ENCODE measurements at places on chromosomes 4 and X.
A peak's percentile ranks its signal among the peaks of the same experiment; 100 is the strongest.

DNA sequence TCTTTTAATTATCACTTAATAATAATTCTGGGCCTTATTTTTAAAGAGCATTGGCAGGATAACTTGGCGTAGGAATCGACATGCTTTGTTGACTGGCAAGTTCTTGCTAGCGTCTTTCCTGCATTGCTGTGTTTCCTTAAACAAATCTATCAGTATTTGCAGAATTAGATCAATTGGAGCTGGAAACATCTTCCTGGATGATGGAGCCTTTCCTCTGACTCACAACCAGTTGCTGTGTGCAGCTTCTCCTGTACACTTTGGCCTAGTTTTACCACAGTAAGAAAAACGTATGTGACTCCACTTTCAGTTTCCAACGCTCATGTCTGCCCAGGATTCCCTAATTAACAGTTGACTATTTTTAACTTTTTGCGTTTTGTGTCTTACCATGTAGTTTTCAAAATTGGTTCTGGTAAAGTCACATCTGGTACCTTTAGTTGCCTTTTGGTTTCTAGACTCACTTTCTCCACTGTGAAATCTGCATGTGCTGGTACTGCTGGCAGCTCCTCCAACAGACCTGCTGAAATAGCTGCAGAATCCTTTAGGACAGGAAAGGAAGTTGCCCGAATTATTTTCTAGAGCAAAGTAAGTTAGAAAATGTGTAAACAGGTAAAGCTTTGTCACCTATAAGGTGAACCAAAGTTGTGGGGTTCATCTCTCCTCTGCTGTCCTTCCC is 553.2 kb upstream of the FAT1 start:
- DNase-seq, result no peak

- DNase-seq, result no peak
Observed at GRCh38 chr4:99705891-99706290, 48.3 kb upstream of the C4orf54 start.

DNA sequence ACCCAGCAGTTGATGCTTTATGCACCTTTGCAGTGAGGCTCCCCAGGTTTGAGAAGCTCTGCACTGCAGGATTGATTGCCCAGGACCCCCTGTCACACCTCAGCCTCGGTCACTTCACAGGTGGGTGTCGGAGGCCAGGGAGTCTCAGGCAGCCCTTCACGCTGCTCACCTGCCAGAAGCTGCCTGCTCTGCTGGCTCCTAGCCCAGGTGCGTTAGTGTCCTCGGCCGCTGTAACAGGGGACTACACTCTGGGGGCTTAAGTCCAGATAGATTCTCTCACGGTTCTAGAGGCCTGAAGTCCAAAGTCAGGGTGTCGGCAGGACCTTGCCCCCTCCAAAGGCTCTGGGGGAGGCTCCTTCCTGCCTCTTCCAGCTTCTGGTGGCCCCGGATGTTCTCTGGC is 79.9 kb downstream of the CPZ start:
- DNase-seq, result no peak

GRCh38 chr4:52126966-52127365 is 75.9 kb downstream of the SPATA18 start:
- no peak for DNase-seq

DNA sequence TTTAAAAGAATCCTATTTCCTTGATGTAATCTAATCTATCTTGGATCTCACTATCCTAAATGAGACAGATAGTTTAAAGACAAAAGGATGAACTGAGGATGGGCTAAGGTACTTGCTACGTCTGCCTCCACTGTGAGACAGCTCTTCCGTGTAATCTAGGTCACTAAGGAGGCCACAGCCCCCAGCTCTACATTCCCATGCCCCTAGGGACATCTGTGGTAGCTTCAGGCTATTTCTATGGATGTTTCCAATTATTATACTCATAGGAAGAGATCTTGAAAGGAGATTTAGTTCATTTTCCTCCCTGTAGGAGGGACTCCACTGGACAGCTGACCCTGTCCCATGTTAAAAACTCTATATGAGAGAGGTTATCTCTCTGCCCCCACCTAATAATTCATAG is 140.8 kb upstream of the TRPC5 start:
- DNase-seq, result no peak

DNA sequence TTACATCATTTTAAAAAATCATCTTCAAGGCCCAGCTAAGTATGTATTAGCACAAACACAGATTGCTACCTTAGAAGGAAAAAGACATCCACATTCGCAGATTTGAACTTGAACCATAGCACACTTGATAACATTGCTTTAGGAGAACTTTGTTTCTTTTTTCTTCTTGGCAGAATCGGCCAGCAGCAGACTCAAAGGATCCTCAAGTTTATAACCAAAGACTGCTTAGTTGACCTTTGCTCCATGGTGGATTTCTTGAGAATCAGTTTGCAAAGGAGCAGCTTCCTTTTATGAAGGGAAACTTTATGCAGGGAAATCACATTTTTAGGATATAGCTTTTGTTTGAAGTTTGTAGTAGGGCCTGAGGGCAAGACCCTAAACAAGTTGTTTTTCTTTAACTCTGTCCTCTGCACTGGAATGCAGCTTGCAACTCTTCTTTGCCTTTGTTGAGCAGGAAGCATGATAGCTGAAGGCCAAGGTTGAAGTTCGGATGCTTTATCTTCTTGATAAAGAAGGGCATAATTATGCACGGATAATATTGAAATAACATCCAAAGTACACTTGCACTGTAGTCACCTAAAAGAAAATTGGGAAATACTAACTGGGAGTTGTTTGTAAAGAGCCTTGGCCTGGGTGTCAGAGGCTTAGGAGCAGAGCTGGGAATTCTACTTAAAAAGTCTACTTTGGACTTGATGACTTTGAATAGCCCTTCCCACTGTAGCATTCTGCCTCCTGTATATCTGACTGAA is 78.4 kb downstream of the CDS1 start:
- DNase-seq, result no peak

GRCh38 chrX:51461053-51462044 is 35.0 kb downstream of the NUDT11 start:
- DNase-seq, result no peak

DNA sequence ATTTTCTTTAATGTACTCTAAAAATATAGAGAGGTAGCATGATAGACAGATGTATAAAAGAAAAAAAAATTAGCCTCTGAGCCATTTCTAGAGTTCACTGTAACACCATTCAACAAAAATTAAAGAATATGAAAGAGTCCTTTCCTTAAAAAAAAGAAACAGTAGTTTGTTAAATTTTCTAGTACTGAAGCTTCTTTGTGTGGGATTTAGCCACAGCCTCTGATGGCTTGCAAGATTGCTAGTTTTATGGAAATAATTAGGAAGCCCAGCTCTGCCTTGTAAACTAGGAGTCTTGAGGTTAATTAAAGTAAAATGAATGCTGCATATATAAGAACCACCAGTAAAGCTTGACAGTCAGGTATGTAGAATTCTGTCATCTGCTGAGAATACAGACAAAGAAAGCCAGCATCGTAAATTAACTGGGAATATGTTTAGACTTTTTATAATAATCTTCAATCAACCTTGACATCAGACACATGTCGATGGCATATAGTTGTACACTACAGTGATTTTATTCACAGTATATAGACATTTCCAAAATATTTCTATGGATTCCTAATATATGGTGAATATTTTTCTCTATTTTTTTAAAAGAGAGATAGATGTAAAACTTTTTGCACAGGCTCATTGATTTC is 44.8 kb upstream of the NEIL3 start:
- DNase-seq, result no peak

DNA sequence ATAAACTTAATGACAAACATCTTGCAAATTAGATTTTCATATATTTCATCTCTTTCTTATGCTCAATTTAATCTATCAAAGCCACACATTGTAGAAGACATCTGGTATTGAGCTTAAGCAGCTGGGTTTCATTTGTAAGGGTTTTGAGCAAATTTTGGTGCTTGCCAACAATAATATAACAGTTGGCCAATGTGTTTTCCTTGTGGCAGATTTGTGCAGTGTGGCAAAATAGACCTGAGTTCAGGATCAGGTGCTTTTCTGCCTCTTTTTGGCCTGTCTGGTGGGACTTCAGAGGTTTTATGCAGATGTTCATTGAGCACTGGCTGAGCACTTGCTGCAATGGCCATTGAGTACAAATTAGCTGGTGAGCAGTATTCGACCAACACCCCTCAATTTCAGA is 301.9 kb downstream of the BMPR1B start:
- DNase-seq, result no peak

DNA sequence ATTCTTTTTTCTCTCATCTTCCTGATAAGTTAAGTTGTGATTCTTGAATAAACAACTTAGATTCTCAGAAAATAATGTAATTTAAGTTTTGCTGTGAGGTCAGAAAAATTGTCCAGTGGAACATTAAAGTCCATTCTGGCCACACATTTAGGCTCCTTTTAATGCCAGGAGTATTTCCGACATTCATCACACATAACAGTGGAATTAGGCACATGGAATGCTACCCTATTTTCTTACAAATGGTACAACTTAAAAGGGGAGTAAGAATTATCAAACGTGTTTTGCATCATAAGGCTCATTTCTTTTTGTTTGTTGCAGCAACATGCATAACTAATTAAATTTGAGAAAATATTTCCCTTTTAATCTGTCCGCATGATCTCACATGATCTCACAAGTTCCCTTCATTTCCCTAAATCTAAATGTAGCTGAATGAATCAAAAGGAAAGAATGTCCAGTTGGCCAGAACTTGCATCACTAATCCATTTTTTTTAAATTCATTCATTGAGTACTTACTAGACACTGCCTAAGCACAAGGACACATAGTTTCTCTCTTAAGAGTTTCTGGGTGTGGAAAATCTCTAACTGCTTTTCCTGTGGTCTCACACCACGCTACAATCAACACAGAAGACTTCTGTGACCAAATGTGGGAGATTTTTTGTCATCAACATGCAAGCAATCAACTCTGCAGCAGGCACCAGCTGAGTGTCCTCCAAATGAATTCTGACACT is 22.0 kb downstream of the SPARCL1 start:
- DNase-seq, result peak; percentile 41

DNA sequence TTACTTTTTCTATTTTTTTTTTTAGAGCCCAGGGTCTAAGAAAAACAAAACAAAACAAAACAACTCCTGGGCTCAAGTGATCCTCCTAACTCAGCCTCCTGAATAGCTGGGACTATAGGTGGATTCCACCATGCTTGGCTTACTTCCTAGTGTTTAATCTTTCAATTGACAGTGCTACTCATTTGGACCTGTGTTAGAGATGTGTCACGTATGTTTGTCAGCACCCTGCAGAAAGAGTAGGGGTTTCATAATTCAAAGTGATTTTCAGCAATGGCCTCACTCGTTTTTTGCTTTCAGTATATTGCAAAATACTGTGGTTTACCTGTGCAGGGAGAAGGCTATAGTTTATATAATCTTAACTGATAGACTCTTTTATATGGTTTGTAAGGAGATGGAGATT is 71.6 kb upstream of the TEX13D start:
- no peak for DNase-seq

DNA sequence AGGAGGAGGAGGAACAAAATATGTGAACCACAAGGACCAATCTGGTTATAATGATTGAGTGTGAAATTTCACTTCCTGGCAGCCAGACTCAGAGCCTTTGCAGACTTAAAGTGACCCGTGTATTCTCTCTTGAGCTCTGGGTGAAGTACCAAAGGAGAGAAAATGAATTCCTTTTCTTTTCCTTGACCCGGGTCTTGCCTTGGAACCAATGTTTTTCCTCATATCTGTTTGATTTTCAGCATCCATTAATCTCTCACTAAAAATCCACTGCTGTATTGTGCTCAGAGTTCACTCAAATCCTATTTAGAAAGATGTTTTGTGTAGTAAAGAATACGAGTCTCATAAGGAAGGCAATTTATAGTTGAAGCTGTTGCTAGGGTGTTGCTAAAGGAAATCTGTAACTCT is 78.3 kb upstream of the C1QTNF7 start:
- no peak for DNase-seq

GRCh38 chr4:16264798-16265197 is 38.5 kb upstream of the TAPT1 start:
- DNase-seq, result peak; percentile 11

DNA sequence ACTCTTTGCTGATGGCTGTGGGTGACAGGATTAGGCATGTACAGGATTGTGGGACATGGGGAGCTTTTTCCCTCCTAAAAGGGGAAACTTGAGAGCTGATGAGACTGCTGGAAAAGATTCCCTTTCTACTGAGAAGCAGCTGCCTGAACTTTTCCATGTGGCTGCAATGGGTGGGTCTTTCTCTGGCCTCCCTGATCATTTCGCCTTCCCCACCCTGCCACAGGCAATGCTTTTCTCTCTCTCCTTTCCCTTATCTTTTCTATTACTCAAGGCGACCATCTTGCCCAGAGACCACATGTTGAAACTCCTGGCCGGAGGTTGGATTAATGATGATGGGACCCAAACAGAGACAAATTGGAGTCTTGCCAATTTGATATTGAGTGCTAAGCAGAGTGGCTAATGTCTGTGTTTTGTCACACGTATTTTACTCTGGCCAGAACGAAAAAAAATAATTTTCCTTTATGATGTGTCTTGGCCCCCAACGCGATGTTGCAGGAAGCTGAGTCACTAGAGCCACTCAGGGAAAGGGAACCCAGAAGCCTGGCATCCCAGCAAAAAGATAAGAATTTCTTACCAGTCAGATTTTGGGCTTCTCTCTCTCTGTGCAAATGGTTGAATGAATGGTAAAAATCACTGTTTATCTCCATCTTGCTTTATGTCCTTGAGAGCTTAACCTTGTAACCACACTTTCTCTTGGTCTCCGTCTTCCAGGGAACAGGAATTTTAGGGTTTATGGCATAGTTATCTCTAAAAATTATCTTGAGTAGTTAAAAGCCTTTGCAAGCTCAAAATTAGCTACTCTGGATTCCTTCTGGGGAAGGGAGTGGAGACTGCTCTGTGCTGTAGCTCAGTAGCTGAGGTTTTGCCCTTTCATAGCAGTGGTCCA is 19.4 kb upstream of the ATP8A1 start:
- DNase-seq, result no peak

DNA sequence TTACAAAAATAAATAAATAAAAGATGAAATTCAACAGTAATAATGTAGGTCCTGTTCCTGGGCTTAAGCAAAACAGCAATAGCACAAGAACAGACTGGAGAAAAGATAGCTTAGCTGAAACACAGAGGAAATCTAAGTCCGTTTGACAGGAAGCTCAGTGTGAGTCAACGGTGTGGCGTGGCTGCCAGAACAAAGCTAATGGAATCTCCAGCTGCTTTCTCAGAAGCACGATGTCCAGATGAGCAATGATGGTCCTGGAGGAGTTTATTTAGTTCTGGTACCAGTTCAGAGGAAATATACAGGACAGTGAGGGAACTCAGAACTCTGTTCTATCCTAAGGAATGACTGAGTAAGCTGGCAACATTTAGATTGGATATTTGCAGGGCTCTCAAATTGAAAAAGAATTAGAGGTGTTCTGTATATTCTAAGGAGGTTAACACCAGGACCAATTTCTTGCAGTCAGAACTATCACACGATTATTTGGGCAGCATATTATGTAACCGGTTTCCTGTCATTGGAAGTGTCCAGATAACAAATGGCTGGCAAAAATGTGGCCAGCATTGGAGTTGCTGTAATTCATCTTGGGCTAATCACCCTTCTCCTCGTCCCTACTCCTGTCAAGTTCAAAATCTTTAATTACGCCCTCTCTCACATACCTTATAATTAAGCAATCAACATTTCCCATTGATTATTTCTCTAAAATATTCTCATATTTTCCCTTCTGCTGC is 12.7 kb downstream of the GAB3 start:
- DNase-seq, result peak; percentile 11
